Activated CD4-positive, alpha-beta T cell treated with anti-CD3 and anti-CD28 coated beads, Interleukin-2, amount 50 U/mL, for 24 hours (primary cell): ENCODE measurements at places on chromosomes 2 and 18.

DNA sequence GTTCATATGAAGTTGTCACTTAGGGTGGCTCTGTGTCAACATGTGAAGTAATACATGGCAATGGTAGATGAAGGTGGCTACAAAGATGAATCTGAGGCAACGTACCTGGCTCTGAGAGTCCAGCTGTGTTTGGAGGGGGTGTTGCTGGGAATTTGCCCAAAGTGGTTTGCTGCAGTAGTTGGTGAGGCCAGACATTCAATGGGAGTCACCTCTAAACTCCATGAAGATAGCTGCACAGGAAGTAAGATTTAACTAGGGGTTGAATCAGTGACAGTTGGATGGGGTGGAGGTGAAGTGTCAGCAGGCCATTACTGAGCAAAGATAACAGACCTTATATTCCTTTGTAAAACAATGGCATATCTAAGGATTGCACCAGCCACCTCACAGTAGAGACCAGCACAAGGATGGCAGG is 71.8 kb downstream of the NUP35 start:
- DNase-seq, result no peak

- DNase-seq, result no peak
Observed at GRCh38 chr2:102520009-102520408, 47.0 kb downstream of the SLC9A4 start.

- DNase-seq, result no peak
Observed at GRCh38 chr2:6177811-6178210, 485.6 kb downstream of the SOX11 start.

DNA sequence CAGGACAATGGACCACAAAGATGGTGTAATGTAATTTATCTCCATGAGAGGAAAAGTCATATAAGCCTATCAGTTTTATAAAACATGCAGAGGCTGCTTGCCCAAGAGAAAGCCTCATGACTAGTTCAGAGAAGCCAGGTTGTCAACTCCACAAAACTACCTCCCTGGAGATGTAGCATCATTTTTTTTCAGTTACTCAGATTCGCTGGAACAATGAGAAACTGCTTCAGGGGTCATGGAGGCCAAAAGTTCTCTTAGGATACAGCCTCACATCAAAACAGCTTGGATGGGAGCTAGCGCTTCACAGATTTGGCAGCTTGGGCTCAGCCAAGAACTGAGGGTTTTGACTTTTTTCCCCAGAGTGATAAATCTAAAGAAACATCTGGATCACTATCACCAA is 263.5 kb downstream of the INSIG2 start:
- DNase-seq, result no peak

DNA sequence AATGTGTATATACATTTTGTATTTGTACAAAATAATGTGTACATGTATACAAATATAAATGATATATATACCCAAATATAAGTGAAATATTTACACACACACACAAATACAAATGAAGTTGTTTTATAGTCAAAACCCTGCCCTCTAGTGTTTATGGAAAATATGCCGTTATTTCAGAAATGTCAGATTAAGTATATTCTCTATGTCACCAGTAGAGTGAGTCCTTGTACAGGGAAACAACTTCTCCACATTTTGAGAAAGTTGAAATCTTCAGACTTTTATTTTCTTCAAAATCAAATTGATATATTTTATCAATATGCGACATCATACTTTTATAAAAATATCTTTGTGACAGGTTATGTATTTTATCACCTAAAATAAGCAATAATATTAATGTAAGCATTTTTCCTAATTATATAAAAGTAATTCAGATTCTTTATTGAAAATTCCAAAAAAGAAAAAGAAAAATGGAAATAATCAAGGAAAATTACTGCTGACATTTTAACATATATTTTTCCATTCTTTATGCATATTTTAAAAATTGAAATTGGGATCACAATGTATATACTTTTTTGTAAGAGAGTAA is 22.4 kb downstream of the ARL6IP6 start:
- DNase-seq, result no peak

DNA sequence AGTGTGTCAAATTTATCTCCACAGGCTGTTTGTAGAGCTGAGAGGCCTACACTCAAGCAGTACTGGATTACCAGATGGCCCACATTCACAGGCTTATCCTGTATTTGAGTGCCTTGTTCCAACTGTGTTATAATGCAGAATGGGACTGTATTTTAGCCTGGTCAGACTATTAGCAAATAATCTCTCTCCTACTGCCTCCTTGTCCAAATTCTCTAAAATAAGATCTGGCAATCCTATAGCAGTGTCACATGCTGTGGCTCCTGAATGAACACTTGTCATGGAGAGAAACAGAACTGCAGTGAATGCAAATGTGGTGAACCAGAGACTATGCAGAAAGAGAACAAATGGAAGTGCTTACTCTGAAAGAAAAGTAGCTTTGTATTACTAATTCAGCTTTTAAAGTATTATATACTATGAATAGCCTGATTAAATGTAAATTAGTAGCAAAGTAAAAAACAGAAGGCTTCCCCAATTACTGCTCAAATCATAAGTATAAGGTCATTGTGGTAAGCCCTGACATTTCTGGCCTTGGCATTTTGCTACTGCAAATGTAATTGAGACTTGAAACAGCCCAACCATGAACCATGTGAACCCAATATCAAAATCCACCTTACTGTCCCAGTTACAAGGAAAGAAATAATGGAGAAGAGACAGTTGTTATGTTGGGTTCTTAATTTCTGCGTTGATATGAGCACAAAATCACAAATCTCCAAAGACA is 80.0 kb downstream of the MAP4K3 start:
- no peak for DNase-seq

GRCh38 chr18:48827291-48828193 is 123.2 kb downstream of the SMAD7 start:
- DNase-seq, result no peak

- no peak for DNase-seq
Observed at GRCh38 chr18:58960508-58960907, 95.8 kb downstream of the ZNF532 start.

GRCh38 chr2:28247290-28247689 is 145.4 kb upstream of the FOSL2 start:
- DNase-seq, result no peak

DNA sequence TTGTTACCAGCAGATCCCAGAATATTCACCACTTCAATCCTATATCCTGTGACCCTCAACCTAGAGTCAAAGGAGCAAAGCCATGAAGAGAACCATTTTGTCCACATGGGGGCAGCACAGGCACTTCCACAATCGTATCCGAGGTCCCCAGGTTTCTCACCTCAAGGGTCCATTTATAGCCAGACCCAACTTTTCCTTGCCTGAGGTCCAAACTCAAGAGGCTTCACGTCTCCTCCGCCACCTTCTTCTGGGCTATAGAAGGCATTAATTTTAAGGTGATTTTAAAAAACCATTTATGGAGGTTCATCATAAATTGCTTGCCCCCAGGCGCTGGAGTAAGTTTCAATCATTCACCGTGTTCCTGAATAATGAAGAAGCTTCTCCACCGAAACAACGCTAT is 111.6 kb upstream of the NABP1 start:
- peak; percentile 30 for DNase-seq

DNA sequence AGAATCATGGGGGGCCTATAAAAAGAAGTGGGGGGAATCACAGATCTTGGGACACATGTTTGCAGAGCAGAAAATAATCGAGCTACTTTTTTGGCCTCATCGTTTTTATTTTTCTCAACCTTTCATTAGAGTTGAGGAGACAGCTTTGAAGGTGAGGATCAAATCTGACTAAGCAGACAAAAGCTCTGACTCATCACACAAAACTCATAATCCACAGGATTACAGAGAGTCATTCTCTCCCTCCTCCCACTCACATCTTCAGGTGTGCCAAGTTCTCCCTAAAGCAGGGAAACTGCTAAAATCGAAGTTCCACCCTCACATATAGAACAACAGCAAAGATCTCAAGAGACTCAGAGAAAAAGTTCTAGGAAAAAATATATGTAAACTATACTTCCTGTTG is 15.6 kb downstream of the BAZ2B start:
- no peak for DNase-seq

- no peak for DNase-seq
Observed at GRCh38 chr18:12478269-12479047, 70.7 kb downstream of the PRELID3A start.

DNA sequence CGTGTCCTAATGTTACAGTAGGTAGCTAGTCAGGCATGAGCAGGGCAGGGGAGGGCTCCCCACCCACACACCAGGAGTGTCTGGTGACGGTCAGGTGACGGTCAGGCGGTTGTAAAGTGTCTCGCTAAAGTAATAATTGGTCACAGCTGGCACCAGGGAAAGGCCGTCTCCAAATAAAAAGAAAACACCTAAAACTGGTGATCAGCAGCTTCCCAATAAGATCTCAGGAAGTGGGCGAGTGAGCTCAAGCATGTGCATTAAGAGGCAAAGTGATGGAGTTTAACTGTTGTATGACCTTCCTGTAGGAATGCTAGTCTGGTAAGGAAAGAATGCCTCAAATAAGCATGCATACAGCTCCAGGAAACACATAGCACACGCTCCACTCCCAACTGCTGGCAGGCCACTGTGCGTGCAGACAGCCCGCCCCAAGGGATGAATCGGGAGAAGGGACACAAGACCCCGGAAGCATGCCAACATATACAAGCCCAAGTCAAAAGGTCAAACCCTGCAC is 177.1 kb downstream of the RNF144A start:
- no peak for DNase-seq
